ENCODE measurements at places on chromosomes 5 and 9.

GRCh38 chr5:1227667-1228066 lies 2.5 kb downstream of the SLC6A18 start:
- DNase-seq, result no peak

DNA sequence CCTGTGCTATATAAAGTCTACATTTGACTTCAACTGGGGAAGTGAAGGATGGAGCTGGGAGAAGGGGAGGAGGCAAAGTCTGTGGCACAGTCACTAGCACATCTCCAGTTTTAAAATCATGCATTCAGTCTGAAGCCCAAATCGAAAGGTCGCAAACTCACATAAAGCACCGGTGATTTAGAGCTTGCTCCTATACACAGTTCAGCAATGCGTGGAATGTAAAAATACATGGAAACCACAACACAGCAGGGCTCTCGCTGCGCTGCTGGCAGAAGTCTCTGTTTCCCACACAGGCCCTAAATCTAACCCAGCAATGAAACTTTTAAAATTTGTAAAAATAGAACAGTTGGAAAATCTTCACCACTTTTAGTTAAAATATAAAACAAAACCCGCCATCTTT lies 68.2 kb downstream of the EBF1 start:
- DNase-seq, result no peak

GRCh38 chr9:128706671-128707381 lies 4.5 kb downstream of the PKN3 start:
- no peak for DNase-seq

- no peak for DNase-seq
These were observed 10.2 kb downstream of the SQSTM1 start for GRCh38 chr5:179830818-179831468.

- DNase-seq, result no peak
These were observed 8.9 kb downstream of the OTP start for GRCh38 chr5:77629509-77630113.

- no peak for DNase-seq
These were observed 131.1 kb downstream of the ST8SIA4 start for GRCh38 chr5:100772006-100772405.

- no peak for DNase-seq
These were observed 92.2 kb upstream of the TRPM3 start for GRCh38 chr9:71213633-71214032.

DNA sequence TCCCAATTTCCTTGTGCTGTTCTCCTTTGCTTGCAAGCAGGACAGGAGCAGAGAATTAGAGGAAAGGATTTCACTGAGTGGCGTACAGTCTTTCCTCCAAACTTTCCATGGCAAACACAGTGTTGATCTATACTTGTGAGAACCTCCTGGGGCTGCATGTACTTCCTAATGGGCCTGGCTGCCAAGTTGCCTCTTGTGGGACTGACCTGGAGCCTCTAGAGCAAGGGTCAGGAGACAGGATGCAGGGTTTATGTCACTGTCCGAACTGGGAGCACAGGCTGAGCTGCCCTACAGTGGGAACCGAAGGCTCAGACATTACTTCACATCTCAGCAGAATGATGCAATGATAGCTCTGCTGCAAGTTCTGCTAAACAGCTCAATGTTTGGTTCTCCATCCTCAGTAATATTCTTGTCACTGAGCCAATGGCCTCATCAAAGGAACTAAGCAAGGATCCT lies 102.3 kb downstream of the ENC1 start:
- no peak for DNase-seq

- no peak for DNase-seq
These were observed 26.1 kb upstream of the GLIPR2 start for GRCh38 chr9:36110434-36110833.

GRCh38 chr5:129716235-129716634 lies 31.7 kb upstream of the MINAR2 start:
- no peak for DNase-seq

GRCh38 chr5:1959231-1959630 lies 76.5 kb upstream of the IRX4 start:
- peak; percentile 31 for DNase-seq

- no peak for DNase-seq
These were observed 61.4 kb downstream of the FOXD1 start for GRCh38 chr5:73387149-73387591.

DNA sequence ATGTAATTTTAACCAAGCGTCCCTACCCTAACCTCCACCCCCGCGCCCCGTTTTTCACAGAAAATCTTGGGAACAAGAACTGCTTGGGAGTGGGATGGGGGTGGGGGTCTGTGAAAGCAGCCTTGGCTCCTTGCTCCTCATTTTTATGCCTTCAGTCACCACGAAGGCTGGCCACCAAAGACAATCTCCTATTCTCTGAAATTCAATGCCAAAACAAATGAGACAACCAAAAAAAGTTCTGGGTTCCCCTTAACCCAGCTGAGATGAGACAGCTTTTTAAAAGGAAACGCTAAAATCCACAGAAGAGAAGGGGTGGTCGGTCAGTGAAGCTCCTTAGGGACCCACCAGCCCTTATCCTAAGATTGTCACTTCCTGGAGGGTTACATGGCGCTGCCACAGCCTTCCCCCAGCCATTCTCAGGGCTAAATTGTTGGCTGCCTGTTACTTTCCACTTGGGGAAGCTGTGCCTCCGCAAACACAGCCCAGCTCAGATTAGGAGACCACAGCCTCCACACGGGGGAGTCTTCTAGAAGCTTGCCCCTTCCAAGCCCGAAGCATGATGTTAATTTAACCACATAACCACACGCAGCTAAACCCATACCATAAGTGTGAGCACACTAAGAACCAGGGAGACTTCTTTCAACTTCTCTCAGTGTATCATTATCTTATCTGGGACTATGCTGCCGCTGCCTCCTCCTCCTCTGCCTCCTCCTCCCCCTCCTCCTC lies 136.3 kb downstream of the FOXD1 start:
- no peak for DNase-seq

DNA sequence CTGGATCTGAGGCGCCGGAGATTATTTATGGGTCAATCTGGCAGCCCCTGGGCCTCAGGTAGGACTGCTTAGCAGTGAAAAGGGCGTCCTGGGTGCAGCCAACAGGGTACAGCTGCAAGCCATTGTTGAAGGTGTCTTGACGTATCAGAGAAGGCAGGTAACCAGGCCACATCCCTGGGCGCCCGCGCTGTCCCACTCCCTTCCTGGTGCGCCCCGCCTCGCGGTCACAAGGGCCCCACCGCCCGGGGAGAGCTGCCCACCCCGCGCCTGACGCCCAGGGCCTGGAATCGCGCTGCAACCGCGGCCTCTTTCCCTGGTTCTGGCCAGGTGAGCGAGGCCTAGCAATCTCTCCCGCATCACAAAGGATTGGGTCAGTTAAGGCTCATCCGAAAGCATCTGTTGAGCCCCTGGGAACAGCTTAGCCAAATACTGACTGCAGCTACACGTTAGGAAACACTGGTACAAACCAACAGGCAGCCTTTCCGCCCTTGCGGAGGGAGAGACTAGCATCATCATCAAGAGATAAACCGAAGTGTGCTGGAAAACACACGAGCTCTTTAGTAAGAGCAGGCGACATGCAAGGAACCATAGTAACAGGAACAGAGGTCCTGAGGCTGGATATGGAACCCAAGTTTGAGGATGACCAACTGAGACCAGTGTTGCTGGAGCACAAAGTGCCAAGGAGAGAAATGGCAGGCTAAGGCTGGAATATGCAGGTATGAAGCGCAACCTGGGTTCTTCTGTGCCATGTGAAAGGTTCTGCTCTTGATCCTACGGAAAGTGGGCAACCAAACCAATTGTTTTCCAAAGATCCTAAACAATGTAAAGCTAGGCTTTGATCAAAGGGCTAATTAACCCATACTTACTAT lies 3.6 kb downstream of the RPS23 start:
- no peak for DNase-seq

- no peak for DNase-seq
These were observed 1920.3 kb upstream of the WWC1 start for GRCh38 chr5:166370928-166371690.

DNA sequence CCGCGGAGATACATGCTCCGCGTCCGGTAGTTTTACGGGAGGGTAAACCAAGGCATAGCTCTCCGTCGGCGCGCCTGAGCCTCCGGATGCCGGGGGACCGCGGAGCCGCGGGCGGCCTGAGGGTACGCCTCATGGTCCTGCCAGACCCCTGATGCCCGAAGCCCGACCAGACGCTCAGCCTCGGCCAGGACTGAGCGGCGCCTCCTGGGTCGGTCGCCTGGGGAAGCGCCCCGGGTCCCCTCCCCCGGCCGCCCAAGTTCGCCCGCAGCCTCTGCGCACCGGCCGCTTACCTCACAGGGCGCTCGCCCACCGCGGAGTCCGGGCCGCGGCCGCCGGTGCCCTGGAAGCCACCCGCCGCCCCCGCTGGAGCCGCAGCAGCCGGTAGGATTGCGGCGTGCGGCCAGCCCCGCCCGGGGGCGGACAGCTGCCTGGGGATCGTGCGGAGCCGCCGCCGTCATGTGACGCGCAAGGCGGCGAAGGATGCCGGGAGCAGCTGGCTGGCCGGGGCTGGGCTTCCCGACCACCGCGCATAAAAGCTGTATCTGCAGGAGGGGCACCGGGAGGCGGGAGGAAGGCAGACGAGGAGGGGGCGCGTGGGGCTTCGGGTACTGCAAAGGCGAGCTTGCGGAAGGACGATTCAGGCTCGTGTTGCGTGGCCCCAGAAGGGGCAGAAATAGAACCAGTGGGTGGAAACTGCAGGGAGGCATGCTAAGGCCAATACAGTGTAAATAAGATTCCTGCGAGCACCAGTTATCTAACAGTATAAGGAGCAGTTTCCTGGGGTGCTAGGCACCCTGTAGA lies at the start of gene FBXO10:
Gene FBXO10 (minus strand): TSS at position 460 of the 801 bp plus-strand sequence. CDS start 34,612 bp downstream, outside the sequence.
- DNase-seq, result no peak

GRCh38 chr9:126872516-126872915 lies 12.1 kb downstream of the ZBTB34 start:
- DNase-seq, result no peak

- no peak for DNase-seq
These were observed 177.5 kb downstream of the ZDHHC21 start for GRCh38 chr9:14515571-14516198.

- no peak for DNase-seq
These were observed 41.9 kb downstream of the GLRX start for GRCh38 chr5:95780597-95780996.

DNA sequence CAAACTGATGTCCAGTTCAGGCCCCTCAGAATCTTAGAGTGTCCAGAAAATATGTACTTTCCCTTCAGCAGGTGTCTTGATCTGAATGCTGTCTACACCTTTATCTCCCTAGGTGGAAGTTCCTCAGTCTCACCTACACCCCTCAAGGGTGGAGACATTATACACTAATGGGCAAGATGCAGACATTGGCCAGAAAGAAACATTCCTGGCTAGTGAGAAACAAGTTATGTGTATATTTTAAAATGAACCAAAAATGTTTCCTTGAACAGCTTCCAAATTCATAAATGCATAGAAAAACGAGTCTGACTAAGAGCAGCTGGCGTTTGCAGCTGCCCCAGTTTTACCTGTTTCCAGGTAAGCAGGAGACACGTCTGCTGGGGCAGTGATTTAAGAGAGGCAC lies 140.5 kb upstream of the IRX4 start:
- DNase-seq, result peak; percentile 25

DNA sequence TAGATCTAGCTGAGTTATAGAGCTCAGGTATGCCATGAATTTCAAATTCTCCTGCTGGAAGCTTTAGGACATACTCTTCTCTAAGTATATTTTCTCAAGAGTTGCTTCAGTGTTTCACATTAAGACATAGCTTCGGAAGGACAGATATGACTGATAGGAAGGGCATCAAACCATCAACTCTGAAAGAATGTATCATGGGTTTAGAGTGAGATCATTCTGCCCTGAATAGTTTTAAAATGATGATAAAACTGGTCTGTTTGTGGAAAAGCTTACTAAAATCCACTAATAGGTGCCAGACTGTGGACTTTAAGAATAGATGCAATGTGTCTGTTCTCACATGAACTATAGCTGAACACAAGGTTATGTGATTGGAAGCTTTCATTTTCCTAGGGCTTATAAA lies 8.4 kb downstream of the SPEF2 start:
- no peak for DNase-seq

GRCh38 chr5:32421075-32421474 lies 23.5 kb downstream of the ZFR start:
- DNase-seq, result no peak

Data from vagina (tissue), 2 donors.